ENCODE measurements at places on chromosomes 6 and 20. TPM values are rescaled to one million over a fixed set of nuclear protein-coding genes. Genes with fewer than 3 reads are reported as not detected.

Gene RIPOR3
- not detected for total RNA-seq

Gene TRIM10
- not detected for total RNA-seq

Gene DSP
- total RNA-seq: 163 TPM

Gene COX4I2
- not detected for total RNA-seq

Gene PRND
- total RNA-seq: not detected

Gene TEAD3
- 11.1 TPM for total RNA-seq

Gene NRSN1
- not detected for total RNA-seq

Gene FAM83C
- total RNA-seq: not detected

Gene ECT2L
- not detected for total RNA-seq

Gene LINC00237
- not detected for total RNA-seq

Gene ZBTB46
- total RNA-seq: 0.63 TPM

Gene ULBP1
- not detected for total RNA-seq

Gene EPPIN
- total RNA-seq: not detected

Gene CNKSR3
- total RNA-seq: 4.8 TPM

Gene NFATC2
- total RNA-seq: 0.12 TPM

Gene ENPP5
- not detected for total RNA-seq

Gene OR11A1
- not detected for total RNA-seq

Gene CDKAL1
- total RNA-seq: 11.8 TPM

Gene NMBR
- not detected for total RNA-seq

Gene NR2E1
- not detected for total RNA-seq

Measured in MCF 10A (cell line).